ENCODE measurements at places on chromosomes 2 and 18.

DNA sequence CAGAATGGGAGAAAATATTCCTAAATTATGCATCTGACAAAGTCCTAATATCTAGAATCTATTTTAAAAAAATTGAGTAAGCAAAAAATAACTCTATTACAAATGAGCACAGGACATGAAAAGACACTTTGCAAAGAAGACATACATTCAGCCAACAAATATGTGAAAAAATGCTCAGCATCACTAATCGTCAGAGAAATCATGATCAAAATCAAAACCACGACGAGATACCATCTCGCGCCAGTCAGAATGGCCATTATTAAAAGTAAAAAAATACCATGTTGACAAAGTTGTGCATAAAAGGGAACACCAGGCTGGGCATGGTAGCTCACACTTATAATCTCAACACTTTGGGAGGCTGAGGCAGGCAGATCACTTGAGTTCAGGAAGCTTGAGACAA is 63.5 kb downstream of the EVA1A start:
- DNase-seq = no peak

- DNase-seq = no peak
Observed at GRCh38 chr2:217790195-217790594, 212.6 kb downstream of the TNS1 start.

DNA sequence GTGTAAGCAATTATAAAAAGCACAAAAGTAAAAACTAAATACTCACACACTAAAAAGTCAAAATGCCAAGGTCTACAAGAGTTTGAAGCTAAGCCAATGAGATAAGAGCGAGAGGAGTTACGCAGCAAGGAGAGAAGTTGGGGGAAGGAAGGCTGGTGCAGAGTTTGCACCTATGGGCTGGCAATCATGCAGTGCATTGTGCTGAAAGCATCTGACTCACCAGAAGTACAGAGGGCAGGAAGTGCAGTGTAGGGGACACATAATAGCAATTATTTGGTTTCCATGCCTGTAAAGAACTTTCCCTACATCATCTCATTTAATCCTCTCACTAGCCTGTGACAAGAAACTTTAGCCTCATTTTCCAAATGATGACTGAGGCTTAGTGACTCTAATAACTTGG is 142.7 kb upstream of the KYNU start:
- no peak for DNase-seq

DNA sequence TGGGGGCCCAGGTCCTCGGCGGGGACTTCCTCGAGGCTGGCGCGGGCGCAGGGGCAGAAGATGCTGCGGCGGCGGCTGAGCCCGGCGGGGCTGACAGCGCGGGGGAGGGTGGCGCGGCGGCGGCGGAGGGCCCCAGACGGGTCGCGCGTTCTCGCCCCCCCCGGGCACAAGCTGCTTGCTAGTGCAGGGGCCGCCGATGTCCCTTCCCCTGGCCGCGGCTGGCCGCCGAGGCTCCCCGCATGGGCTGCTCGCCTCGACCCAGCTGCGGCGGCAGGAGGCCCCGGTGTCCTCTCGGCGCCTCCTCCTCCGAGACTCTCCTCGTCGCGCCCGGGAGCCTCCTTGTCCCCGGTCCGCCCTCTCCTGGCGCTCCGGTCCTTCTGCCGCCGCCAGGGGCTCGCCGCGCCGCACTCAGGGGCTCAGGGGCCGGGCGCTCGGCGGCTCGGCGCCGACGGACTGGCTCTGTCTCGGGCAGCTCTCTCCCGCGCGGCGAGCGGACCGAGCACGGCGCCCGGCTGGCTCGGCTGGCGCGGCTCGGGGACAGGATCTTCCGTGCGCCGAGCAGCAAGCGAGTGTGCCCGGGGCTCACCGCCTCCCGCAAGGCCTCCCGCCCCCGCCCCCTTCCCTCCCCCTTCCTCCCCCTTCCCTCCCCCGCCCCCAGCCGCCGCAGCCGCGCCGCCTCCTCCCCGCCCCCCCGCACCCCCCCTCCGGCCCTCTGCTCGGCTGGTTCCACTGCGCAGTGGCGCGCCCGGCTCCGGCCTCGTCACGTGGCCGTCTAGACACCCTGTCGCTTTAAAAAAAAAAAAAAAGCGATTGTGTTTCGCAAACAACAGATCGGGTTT is 902 bp upstream of the SMAD7 start:
- DNase-seq = peak; percentile 70

GRCh38 chr2:64440843-64441242 is 13.1 kb upstream of the LGALSL start:
- no peak for DNase-seq

DNA sequence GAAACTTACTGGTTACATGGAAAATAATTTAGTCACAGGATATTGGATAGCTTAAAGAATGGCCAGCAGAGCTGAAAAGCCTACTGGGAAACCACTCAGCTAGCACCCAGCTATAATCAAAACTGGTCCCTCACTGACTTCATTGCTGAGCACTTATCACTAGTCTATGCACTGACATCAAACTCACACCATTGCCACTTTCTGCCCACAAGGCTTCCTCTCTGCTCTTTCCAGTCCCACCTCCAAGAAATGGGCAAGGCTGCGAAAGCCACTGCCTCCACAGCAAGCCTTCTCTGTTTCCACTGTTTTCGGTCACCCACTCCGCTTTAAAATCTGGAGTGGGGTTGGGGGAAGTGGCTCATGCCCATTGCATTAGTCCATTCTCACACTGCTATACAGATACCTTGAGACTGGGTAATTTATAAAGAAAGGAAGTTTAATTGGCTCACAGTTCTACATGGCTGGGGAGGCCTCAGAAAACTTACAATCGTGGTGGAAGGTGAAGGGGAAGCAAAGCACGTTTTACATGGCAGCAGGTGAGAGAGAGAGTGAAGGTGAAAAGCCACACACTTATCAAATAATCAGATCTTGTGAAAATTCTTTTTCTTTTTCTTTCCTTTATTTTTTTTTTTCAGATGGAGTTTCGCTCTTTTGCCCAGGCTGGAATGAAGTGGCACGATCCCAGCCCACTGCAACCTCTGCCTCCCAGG is 77.0 kb upstream of the CERS6 start:
- no peak for DNase-seq

- no peak for DNase-seq
Observed at GRCh38 chr2:70574618-70575017, 21.0 kb upstream of the TGFA start.

GRCh38 chr2:74551942-74552913 is 1.5 kb downstream of the LOXL3 start:
- DNase-seq = no peak

DNA sequence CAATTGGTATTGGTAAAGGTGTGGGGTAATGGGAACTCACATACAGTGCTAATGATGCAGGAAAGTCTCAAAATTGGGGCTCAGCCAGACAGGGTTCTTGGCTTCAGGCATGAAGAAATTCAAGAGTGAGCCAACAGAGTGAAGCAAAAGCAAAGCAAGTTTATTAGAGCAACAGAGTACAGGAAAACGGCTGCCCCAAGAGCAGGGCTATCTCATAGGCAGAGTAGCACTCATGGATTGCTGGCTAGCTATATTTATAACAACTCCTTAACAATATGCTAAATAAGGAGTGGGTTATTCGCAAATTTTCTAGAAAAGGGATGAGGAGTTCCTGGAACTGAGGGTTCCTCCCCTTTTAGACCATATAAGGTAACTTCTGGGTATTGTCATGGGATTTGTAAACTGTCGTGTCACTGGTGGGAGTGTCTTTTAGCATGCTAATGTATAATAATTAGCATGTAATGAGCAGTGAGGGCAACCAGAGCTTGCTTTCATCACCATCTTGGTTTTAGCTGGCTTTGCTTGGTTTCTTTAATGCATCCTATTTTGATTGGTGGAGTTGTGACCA is 233.8 kb upstream of the NOL4 start:
- no peak for DNase-seq

DNA sequence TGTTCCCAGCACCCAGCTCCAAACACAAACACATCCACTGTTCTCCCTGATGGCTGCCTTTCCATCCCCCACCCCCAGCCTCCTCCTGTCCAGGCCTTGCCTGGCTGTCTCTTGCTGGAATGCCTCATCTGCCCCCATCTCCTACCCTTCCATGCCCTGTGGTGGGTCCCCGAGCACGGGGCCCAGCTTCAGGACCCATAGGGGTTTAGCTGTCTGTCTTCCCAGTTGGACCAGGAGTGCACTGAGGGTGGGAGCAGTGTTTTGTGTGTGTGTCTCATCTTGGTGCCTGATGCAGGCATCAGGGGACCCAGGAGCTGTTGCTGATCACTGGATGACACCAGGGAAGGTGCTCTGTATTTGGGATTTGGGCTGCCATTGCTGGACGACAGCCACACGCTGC is 34.5 kb downstream of the GLI2 start:
- DNase-seq = no peak

Measured in endothelial cell (in vitro differentiated cells).